Stomach (tissue), 19 donors: ENCODE measurements at places on chromosomes 12 and 14. TPM values are rescaled to one million over a fixed set of nuclear protein-coding genes. Genes with fewer than 3 reads are reported as not detected.

SIVA1 gene
- polyA plus RNA-seq: 200 TPM

ANP32D gene
- not detected for polyA plus RNA-seq

KRT77 gene
- 0.03 TPM for polyA plus RNA-seq

SLC5A8 gene
- not detected for polyA plus RNA-seq

IQSEC3 gene
- 0.08 TPM for polyA plus RNA-seq

PKP2 gene
- polyA plus RNA-seq: 5.8 TPM

LRFN5 gene
- polyA plus RNA-seq: 0.76 TPM

MGAT4C gene
- not detected for polyA plus RNA-seq

FOXJ2 gene
- polyA plus RNA-seq: 5.5 TPM

RNFT2 gene
- 1.0 TPM for polyA plus RNA-seq

CHFR gene
- polyA plus RNA-seq: 20.8 TPM

KRT2 gene
- not detected for polyA plus RNA-seq

VASH1 gene
- 10.5 TPM for polyA plus RNA-seq

TMEM119 gene
- polyA plus RNA-seq: 14.8 TPM

PLBD1 gene
- 4.7 TPM for polyA plus RNA-seq
